Bronchial smooth muscle cell (primary cell): ENCODE measurements at places on chromosomes 7 and 10. TPM values are rescaled to one million over a fixed set of nuclear protein-coding genes. Genes with fewer than 3 reads are reported as not detected.

The NPFFR1 gene
- total RNA-seq, result under 0.01 TPM in 1 of 2 replicates, not detected in the other

The ADK gene
- total RNA-seq, result 12.5 and 25.4 TPM in 2 replicates

The CHST12 gene
- 2.7 and 4.1 TPM in 2 replicates for total RNA-seq

The TMEM176A gene
- not detected in 2 replicates for total RNA-seq

The CCL24 gene
- total RNA-seq, result not detected in 2 replicates

The PHYHIPL gene
- total RNA-seq, result under 0.01 TPM in 1 of 2 replicates, not detected in the other

The COL1A2 gene
- total RNA-seq, result 4,873 and 6,723 TPM in 2 replicates

The LLCFC1 gene
- total RNA-seq, result not detected in 2 replicates

The PDSS1 gene
- 1.6 and 2.8 TPM in 2 replicates for total RNA-seq

The RPEL1 gene
- under 0.01 TPM in 1 of 2 replicates, not detected in the other for total RNA-seq

The ATOH7 gene
- not detected in 2 replicates for total RNA-seq

The GBX1 gene
- total RNA-seq, result not detected in 2 replicates

The LIPN gene
- total RNA-seq, result not detected in 2 replicates

The SLC13A1 gene
- total RNA-seq, result not detected in 2 replicates

The MNX1 gene
- not detected in 2 replicates for total RNA-seq

The TMEM254 gene
- total RNA-seq, result 6.9 and 9.9 TPM in 2 replicates

The CYP3A7 gene
- total RNA-seq, result 0.34 and 1.1 TPM in 2 replicates

The CPA2 gene
- total RNA-seq, result under 0.01 TPM in 1 of 2 replicates, not detected in the other

The DGKI gene
- 1.9 and 2.5 TPM in 2 replicates for total RNA-seq

The NODAL gene
- total RNA-seq, result not detected in 2 replicates

The LEP gene
- total RNA-seq, result not detected in 2 replicates

The PPP1R17 gene
- under 0.01 TPM in 1 of 2 replicates, not detected in the other for total RNA-seq

The EGR2 gene
- total RNA-seq, result under 0.01 TPM in 1 of 2 replicates, not detected in the other

The SUN3 gene
- not detected in 2 replicates for total RNA-seq

The LRIT1 gene
- not detected in 2 replicates for total RNA-seq

The MYH16 gene
- not detected in 2 replicates for total RNA-seq

The ARMC3 gene
- total RNA-seq, result not detected in 2 replicates

The HOXA10 gene
- under 0.01 TPM in 1 of 2 replicates, not detected in the other for total RNA-seq

The PTPRZ1 gene
- total RNA-seq, result under 0.01 TPM in 1 of 2 replicates, not detected in the other
